Cardiac septum (tissue), 1 donor: ENCODE measurements at places on chromosomes 5 and 9. TPM values are rescaled to one million over a fixed set of nuclear protein-coding genes. Genes with fewer than 3 reads are reported as not detected.

The IFNA2 gene
- not detected for total RNA-seq

The BSPRY gene
- 1.7 TPM for total RNA-seq

The ADAMTS19 gene
- 0.40 TPM for total RNA-seq

The GADD45G gene
- 29.6 TPM for total RNA-seq

The QRFP gene
- total RNA-seq: not detected

The PCDHB11 gene
- 1.9 TPM for total RNA-seq

The DOK3 gene
- total RNA-seq: 4.7 TPM

The NUDT12 gene
- 11.4 TPM for total RNA-seq

The PLPP7 gene
- 78.7 TPM for total RNA-seq

The PCDHA9 gene
- total RNA-seq: 0.03 TPM

The HEMGN gene
- total RNA-seq: 0.48 TPM

The LCN10 gene
- total RNA-seq: 3.3 TPM

The RNF183 gene
- not detected for total RNA-seq

The ADRB2 gene
- 2.6 TPM for total RNA-seq

The PHF24 gene
- 0.57 TPM for total RNA-seq

The SLC23A1 gene
- total RNA-seq: not detected

The ELP1 gene
- 24.2 TPM for total RNA-seq

The ARL14EPL gene
- total RNA-seq: not detected

DNA sequence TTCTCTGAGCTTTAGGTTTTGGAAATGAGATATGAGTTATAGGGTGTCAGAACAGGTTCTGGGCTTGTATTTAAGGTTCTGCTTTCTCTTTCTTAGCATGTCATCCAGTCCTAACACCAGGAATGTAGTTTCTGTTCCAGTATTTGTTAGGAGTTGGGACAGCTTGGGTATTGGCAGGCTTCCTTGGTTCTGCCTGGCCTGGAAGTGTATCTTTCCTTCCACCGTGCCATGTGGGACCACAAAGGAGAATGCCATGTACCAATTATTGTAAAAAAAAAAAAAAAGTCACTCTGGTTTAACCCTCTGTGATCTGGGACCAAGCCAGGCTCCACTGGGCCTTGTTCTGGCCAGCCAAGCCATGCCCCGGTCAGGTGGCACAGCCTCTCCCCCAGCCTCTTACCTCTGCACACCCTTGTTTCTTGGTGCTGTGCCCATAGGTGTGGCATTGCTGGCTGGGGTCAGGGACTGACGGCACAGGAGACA lies 47.8 kb downstream of the ARHGAP26 start:
- DNase-seq: no peak

DNA sequence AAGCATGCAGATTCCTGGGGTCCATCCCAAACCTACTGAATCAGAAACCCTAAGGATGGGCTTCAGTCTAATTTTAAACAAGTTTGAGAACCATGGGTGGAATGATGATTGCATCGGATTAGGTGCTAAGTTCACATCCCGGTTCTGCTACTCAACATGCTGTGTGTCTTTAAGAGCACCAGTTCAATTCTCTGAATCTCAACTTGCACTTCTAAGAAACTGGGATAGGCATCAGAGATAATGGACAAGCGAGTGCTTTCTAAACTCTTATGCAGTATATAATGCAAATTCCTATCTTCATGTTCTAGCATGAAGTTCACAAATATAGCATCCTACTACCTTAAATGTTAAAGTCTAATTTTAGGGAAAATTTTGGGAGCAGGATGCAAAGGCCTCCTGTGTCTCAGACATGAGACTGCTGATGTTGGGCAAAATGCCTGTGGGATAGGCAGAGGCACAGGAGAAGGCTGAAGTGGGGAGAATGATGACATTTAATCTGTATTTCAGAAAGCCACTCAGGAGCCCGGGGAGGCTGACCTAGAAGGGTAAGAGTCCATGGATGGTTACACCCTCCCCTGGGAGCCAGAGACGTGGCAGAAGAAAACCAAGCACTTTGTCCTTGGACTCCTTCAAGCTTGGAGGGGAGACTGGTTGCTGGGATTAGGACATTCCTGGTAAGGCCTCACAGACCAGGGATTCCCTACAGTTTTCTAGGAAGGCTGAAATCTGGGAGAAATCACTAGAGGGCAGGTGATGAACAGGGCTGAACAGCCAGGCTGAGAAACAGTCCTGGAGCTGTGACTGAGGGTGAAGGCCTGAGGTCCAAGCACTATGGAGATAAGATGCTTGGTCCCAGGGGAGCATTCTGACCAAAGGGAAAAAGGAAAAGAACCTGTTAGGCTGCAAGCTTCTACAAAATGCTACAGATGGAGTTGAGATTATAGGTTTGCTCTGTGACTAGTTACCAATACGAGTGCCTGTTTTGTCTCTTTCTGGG lies 311.9 kb upstream of the PANK3 start:
- no peak for DNase-seq

GRCh38 chr9:83007521-83008300 lies 55.2 kb downstream of the RASEF start:
- DNase-seq: no peak

- no peak for DNase-seq
Measured at GRCh38 chr9:115099901-115100300, 18.1 kb downstream of the TNC start.

- no peak for DNase-seq
Measured at GRCh38 chr9:128702949-128703615, 779 bp downstream of the PKN3 start.

- no peak for DNase-seq
Measured at GRCh38 chr5:76351176-76351575, 51.9 kb upstream of the IQGAP2 start.

GRCh38 chr9:21558615-21559401 lies 76.7 kb upstream of the IFNE start:
- DNase-seq: no peak

DNA sequence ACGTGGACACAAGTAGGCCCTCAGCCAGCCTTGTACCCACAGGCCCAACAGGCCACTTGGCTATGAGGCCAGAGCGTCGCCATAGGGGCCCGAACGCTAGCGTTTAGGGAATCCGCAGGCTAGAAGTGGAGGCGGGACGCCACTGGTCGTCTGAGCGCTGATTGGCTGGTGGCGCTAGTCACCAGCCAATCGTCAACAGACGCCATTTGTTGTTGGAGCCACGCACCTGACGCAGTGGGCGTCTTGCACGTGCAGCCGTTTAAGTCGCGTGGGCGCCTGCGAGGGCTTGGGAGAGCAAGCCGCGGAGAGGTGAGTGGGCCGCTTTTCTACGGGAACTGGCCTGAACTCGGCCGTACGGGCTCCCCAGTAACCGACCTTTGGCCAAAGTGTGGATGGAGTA lies at the start of gene DDX4:
Gene DDX4, plus strand, starts transcription at position 269 of the 400 bp plus-strand sequence. CDS start 903 bp downstream, outside the sequence.
- no peak for DNase-seq

DNA sequence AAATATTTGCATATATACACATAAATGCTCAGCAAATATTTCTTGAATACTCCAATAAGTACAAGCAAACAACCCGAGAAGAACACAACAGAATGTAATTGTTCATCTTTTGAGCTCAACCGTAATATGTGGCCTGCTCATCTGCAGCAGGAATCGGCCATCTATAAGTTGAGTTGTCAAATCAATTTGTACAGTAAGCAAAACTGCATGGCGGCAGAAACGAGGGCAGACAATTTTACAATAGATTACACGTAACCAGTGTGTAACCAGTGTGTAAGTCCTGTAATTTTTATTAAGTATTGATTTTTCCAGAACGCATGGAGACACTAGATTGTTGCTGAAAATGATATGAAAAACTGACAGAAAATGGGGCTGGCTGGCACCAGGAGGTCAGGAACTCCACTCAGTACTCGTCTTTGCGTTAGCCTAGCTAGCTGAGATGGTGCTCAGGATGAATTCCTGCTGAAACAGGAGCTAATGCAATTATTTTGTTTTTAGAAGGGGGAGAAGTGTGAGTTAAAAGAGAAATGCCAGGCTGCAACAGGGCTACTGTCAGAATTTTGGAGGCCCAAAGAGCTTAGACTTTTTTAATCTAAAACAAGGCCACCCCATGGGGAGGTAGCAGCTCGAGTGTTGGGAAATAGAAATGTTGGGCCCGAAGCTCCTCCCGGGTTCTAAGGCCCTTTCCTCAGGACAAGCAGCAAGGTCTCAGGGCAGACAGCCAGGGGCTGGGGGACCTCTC lies 682 bp downstream of the DHX29 start:
- no peak for DNase-seq

GRCh38 chr5:68074633-68075032 lies 140.9 kb upstream of the PIK3R1 start:
- no peak for DNase-seq

DNA sequence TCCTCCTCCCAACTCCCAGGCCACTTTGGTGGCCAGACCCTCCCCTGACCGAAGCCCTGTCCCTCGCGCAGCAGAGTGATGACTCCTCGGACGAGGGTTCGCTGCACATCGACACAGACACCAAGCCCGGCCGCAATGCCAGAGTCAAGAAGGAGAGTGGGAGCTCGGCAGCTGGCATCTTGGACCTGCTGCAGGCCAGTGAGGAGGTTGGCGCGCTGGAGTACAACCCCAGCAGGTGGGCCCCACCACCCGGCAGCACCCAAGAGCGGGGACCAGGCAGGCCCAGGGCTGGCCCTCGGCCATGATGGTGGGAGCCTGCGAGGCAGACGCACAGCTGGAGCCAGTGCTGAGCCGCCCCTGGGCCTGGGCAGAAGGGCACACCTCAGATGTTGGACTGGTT lies 90.6 kb downstream of the PHF2 start:
- peak; percentile 56 for DNase-seq

- DNase-seq: peak; percentile 53
Measured at GRCh38 chr9:137432687-137433348, 8.3 kb downstream of the ENTPD8 start.

- DNase-seq: no peak
Measured at GRCh38 chr5:143271431-143271830, 132.1 kb downstream of the NR3C1 start.

GRCh38 chr5:158877706-158878105 lies 222.0 kb downstream of the EBF1 start:
- DNase-seq: no peak

DNA sequence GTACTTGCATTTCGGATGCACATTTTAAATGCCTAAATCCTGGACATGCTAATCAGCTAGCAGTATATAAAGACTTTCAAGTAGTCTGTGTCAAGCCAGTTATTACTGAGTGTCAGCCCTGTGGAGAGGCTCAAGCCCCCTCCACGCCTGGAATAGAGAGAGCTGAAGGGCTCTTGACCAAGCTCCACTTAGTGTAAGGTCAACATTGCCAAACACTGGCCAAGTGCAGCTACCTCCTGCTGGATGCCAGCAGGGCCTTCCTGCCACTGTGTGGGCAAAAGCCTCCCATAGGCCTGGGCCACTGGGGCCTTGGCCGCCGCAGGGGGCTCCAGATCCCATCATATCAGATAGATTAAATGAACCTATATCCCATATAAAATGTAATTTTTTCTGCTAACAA lies 239.4 kb upstream of the PANK3 start:
- peak; percentile 78 for DNase-seq

DNA sequence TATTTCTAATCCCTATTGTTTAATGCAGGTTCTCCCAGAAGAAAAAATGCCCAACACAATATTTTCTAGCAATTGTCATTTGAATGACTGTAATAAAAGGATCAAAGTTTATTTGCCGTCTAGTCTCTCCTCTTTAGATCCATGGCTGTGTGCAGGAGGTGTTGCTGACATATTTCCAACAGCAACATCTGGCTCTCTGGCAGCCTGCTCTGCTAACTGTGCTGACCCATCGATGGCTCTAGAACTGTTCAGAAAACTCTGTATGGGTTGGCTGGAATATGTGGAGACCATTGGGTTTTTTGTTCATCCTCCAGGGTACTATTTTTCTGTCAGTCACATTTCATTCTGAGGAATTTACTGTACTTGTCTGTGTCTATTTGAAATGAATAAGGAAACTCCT lies 202.0 kb upstream of the SLC27A6 start:
- no peak for DNase-seq

- DNase-seq: no peak
Measured at GRCh38 chr5:52799358-52799982, 11.8 kb downstream of the ITGA1 start.

DNA sequence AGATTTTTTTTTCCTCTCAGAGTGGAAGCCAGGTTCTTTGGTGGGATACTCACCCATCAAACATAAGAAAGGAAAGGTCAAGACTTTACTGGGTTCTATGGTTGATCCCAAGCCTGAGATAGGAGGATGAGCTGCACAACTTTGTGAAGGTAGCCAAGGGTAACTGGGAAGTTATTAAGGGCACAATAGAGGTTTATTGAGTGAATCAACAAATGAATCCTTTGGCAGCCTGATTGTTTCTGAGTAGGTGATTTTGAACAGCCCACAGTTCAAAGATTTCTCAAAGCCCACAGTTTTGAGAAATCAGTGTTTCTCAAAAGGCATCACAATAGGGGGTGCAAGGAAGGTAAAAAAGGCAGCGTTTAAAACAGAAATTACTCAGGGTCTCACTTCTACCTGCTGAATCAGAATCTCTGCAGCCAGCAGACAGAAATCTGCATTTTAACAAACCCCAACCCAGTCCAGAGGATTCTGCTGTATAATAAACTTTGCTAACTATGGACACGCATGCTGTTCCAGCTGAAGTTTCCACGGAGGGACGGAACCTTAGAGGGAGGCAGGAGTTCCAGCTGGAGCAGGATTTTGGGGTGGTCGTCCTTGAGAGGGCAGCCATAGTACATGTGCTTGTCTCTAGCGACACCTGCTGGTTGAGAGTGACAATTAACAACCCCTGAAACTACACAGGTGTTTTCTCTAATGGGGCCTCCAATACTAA lies 32.7 kb upstream of the FSD1L start:
- DNase-seq: no peak

DNA sequence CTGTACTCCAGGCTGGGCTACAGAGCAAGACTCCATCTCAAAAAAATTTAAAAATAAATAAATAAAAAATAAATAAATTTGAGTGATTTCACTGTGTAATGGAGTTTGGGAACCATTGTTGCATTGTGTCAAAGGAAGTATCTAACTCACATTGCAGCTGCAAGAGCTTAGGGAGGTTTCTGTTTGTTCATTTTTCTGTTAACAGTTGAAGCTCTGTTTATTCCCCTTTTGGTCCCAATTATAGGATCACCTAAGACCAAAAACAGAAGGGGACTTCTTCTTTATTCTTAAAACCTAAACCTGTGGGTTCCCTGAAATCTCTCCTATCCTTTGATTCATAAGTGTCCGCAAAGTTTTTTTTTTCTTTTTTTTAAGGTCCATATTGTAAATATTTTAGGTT lies 28.6 kb upstream of the PCAT7 start:
- DNase-seq: no peak

- no peak for DNase-seq
Measured at GRCh38 chr5:39948867-39949468, 524.2 kb upstream of the DAB2 start.

- no peak for DNase-seq
Measured at GRCh38 chr5:150333400-150333799, 24.1 kb upstream of the TCOF1 start.

DNA sequence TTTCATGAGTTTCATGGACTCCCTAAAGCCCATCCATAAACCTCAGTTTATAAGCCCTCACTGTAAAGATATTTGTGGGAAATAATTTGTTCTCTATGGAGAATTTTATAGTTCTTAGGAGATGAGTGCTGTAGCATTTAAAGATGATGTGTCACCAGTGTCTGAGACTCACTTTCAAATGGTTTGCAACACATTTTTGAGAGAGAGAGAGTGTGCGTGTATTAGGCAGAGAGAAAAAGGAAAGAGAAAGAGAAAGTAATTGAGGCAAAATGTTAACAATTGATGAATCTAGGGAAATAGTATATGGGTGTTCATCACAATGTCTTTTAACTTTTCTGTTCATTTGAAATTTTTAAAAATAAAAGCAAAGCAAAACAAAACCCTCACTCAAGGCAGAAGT lies 479.0 kb downstream of the ZSWIM6 start:
- DNase-seq: no peak
